ENCODE measurements at places on chromosomes 1 and 21.

- DNase-seq, result peak; percentile 8
Observed at GRCh38 chr1:94925561-94926125, 1.3 kb downstream of the CNN3 start.

GRCh38 chr21:32806810-32807386, 35.3 kb upstream of the PAXBP1 start:
- DNase-seq, result peak; percentile 56

- DNase-seq, result no peak
Observed at GRCh38 chr1:9730096-9730901, 78.8 kb downstream of the PIK3CD start.

DNA sequence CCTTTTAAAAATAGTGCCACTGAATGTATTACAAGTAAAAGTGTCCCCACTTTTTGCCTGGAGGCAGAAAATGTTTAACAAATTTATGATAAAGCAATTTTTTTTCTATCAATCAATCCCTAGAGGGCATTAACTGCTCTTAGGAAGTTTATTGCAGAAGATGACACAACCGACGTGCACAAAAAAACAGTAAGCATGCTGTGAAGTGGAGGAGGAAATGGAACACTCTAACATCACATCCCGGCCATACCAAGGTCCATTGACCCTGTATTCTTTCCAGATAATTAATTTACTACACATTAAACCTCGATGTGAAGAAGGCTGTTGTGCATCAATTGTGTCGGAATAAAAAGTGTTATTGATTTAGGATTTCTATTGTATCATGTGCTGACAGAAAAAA, 264.9 kb upstream of the NR5A2 start:
- DNase-seq, result no peak

GRCh38 chr1:98920441-98921110, 84.1 kb downstream of the PLPPR5 start:
- DNase-seq, result no peak

DNA sequence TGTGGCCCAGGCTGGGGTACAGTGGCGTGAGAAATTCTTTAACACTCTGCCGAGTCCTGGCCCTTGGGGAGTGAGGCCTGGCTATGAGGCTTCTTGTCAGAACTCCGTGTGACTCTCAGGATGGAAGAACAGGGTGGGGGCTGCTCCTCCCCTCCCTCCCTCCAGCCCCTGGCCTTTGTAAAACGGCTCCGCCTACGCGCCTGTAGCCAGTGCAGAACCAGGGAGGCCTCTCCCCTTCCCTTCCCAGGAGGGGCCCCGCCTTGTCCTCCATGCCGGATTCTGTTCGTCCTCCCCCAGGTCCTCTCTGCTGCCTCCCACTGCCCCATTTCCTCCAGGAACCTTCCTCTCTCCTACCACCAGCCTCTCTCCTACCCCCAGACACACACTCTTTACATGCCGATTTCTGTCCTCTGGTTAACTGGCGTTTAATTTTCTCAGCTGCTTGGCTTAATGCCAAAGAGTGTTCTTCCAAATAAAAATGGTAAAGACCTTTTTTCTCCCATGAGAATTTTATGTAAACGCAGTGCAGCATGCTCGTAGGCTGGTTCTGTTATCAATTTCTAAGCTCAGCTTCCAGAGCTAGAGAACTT, 21.0 kb downstream of the PDE9A start:
- no peak for DNase-seq

DNA sequence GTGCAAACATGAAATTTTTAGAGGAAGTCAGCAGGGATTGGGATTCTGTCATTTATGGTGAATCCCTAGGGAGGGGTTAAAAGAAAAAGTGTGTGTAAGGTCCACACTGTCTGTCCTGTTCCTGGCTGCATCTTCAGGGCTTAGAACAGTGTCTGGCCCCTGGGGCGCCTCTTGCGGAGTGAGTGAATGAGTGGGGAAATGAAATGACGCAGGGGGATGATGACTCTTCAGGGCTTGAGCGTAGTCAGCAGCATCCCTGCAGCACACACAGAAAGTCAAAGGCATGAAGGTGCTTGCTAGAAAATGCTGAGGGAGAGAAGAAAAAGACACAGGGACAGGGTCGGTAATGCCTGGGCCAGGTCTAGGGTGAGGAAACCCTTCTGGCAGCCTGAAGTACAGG, 57.8 kb downstream of the PGBD5 start:
- DNase-seq, result no peak

- DNase-seq, result no peak
Observed at GRCh38 chr1:57844382-57844980, 420.6 kb upstream of the DAB1 start.

GRCh38 chr1:192936313-192937018, 122.7 kb downstream of the UCHL5 start:
- DNase-seq, result no peak

GRCh38 chr21:34640858-34641257, 25.9 kb upstream of the RCAN1 start:
- peak; percentile 38 for DNase-seq

GRCh38 chr1:162329826-162330225, 46.8 kb downstream of the SPATA46 start:
- DNase-seq, result no peak

GRCh38 chr1:27036718-27037117, 24.1 kb upstream of the TENT5B start:
- no peak for DNase-seq

GRCh38 chr1:16013220-16013907, 4.5 kb downstream of the HSPB7 start:
- peak; percentile 70 for DNase-seq

- DNase-seq, result peak; percentile 44
Observed at GRCh38 chr1:172654535-172654934, 4.4 kb upstream of the FASLG start.

GRCh38 chr21:35933466-35933865, 126.9 kb downstream of the SETD4 start:
- no peak for DNase-seq

DNA sequence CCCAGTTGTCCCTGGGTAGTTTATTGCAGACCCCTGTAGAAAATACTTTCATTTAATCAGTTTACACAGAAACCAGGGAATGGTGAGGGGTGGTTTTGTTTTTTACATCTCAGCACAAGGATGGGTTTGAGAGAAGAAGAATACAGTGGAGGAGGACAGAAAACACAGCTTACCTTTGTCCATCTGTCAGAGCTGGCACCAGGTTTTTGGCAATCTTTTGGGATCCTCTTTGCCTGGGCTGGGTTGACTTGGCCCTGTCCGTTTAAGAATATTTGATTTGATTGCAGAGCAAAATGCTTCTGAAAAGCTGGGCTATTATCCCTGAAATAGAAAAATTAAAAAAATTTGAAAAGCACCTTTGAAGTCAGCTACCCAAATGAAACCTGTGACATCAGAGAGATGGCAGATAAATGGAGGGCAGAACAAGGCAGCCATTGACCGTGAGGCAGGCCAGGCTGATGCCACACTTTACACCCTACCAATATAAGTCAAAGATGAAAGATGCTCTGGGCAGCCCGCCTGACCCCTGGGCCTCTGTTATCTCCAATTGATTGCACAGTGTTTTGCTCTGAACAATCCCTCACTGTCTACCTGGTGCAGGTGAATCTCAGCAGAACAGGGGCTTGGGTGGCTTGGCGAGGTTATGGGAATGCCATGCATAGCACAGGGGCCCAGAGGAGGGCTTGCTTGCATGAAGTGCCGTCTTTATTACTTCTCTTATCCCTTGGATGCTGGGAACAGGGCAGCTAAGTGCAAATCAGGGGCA, 218.8 kb downstream of the LMX1A start:
- DNase-seq, result no peak

- no peak for DNase-seq
Observed at GRCh38 chr1:50098591-50099021, 10.1 kb upstream of the ELAVL4 start.

DNA sequence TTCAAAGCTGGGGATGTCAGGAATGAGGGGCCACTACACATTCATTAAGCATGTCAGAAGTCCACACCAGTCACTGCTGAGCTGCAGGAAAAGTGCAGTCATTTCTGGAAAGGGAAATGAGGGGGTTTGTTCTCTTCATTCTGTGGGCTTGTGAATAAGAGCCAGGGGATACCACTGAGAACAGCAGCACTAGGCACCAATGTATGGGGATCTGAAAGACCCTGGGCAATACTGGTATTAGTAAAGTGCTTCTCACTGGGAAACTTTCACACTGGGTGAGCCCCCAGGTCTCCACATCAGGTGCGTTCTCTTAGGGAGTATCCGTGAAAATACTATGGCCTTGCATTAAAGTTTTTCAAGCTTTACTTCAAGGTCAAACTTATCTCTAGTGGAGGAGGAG, 49.9 kb downstream of the TGFB2 start:
- no peak for DNase-seq

GRCh38 chr1:41582351-41582750, 97.9 kb upstream of the EDN2 start:
- DNase-seq, result no peak

DNA sequence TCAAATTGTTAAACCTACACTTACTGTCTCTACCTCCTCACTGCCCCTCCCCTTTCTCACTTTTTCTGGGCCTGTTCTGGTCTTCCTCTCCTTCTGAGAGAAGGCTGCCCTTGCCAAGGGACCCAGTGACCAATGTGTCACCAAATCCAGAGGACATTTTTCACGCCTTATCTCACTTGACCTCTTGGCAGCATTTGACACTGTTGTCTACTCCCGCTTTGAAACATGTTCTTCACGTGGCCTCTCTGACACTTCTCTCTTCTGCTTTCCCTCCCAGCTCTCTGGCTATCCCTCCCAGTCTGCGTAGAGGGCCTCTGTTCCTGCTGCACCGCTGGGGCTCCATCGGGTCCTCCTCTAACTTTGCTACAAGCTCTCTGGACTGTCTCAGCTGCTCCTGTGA, 25.3 kb downstream of the KCNQ4 start:
- DNase-seq, result no peak

GRCh38 chr1:44678120-44678519, 3.6 kb downstream of the ARMH1 start:
- DNase-seq, result no peak

DNA sequence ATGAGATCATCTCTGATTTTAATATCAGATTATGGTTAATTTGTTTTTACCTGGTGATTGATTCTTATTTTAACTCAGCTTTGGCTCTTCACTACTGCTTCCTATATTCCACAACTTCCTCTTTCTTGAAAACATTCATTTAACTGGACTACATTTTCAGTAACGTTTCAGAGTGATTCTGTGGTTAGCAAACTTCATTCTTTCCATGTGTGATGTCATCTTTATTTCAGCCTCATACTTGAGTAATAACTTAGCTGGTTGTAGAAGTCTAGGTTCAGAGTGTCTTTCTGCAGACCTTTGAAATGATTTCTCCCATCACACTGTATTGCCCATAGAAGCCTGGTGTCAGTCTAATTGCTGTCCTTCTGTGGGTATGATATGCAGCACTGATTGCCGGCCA, 36.0 kb upstream of the SLC35F3 start:
- DNase-seq, result no peak

GRCh38 chr21:36077758-36078157, 7.9 kb downstream of the CBR1 start:
- DNase-seq, result no peak

GRCh38 chr1:203288400-203288799, 16.9 kb upstream of the BTG2 start:
- DNase-seq, result no peak

GRCh38 chr1:6239950-6240768, 3.8 kb upstream of the HES3 start:
- DNase-seq, result no peak

- no peak for DNase-seq
Observed at GRCh38 chr1:203572134-203572625, 54.5 kb upstream of the ATP2B4 start.

DNA sequence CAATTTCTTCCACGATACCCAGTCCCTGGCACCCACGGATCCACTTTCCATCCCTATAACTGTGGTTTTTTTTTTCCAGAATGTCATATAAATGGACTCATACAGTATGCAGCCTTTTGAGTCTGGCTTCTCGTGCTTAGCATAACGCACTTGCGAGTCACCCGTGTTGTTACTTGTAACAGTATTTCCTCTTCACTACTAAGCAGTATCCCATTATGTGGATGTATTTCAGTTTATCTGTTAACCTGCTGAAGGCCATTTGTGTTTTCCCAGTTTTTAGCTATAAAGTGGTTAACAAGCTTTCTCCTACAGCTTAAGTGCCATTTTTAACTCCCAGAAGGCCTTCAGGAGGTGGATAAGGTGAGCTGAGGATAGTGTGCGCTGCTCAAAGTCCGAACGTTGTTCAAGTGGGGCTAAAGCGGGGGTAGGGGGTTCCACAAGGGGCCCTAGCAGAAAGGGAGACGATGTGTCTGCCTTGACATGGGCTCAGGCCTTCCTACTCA, 829 bp downstream of the ADAR start:
- no peak for DNase-seq

GRCh38 chr21:36125512-36126207, 9.2 kb upstream of the CBR3 start:
- DNase-seq, result peak; percentile 70

GRCh38 chr1:36562181-36562685, 79.5 kb upstream of the CSF3R start:
- DNase-seq, result no peak

DNA sequence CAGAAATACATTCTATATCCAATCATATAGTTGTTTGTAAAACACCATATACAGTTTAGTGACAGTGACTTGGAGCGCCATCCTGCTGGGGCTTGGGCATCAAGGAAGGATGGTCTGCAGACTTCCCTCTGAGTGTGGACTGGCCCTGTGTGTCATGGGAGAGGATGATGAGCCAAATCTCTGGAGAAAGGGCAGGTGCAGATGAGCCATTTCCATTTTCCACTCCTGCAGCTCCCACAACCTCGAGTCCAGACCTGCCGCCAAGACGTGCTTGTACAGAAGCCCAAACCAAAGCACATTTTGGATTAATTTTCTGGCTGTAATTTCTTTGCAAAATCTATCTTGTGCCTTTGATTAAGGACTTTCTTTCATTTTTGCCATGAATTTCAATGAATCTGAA, 48.3 kb upstream of the SLC22A15 start:
- DNase-seq, result no peak

DNA sequence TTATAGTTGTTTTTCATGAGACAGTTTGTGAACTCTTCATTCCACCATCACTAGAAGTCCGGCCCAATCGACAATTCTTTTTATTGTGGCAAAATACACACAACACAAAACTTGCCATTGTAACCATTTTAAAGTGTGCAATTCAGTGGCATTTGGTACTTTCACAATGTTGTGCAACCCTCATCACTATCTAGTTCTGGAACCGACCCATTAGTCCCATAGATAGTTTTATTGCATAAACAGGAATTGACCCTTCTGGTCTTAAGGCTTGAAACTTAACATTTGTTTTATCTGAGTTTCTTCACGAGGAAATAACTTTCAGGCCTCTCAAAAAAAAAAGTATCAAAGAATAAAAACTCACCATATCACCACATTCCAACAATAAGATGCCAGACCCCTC, 8.8 kb upstream of the PPIE start:
- DNase-seq, result no peak

DNA sequence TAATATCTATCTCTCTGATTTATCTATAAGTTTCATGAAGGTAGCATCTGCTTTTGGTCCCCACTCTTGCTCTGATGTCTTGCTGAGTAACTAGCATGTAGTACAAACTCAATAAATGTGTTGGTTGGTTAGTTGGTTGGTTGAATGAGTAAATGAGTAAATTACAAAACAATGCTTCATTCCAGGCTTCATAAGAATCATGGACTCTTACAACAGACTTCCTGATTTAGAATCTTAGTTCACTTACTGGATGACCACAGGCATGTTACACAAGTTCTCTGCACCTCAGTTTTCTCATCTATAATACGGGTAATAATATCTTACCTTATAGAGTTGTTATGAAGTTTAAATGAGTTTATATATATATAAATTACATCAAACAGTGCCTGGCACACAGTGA, 98.6 kb downstream of the ZNF281 start:
- no peak for DNase-seq
